CD4-positive, alpha-beta memory T cell (primary cell): ENCODE measurements at places on chromosomes 11 and 22. TPM values are rescaled to one million over a fixed set of nuclear protein-coding genes. Genes with fewer than 3 reads are reported as not detected.

GRCh38 chr11:18618342-18619025, 15.7 kb downstream of the SPTY2D1 start:
- no peak for DNase-seq
- H3K4me1 ChIP-seq = peaks cover 63% of the 10 kb centered on the region
- H3K27me3 ChIP-seq = no peaks in the 10 kb centered on the region

- no peak for DNase-seq
- no peaks in the 10 kb centered on the region for H3K36me3 ChIP-seq
- no peak overlapping the region for H3K4me3 ChIP-seq
- H3K27ac ChIP-seq = no peak overlapping the region
These were observed 36.1 kb upstream of the OR8B8 start for GRCh38 chr11:124481365-124482323.

DNA sequence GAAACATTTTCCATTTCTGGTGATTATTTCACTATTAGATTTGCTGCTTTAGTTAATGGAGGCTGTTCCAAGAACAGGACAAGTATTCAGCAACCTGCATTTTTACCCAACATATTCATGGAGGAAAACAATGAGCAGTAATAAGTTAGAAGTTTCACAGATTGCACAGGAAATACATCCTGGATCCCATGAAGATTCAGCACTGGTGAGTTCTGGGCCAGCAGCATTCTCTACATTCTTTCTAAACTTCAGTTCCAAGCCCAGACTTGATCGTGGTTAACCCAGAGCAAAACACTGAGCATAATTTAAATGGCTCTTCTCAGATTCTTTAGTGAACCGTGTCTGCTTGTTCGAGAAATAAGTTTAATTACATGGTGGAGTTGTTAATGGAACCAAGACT, 3.8 kb downstream of the FJX1 start:
- H3K4me3 ChIP-seq = no peak overlapping the region
- peaks cover 15% of the 10 kb centered on the region for H3K4me1 ChIP-seq
- no peak overlapping the region for H3K27ac ChIP-seq
- H3K36me3 ChIP-seq = no peaks in the 10 kb centered on the region

Gene C11orf87
- total RNA-seq = not detected

DNA sequence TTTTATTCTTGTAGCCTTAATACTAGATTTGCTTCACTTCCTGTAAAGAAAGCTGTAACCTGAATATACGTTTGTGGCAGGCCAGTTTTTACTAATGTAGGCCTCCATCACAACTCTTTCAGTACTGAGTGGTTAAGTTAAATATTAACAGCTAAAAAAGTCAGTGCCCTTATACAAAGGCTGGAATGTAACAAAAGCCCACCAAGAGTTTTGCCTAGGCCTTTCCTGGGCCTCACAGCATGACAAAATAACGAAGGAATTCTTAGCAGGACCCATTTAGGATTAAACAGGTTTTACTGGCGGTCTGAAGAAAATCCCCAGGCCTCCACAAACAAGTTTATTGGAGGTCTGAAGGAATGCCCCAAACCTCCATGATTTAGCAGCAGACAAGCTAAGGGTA, 43.7 kb downstream of the PIWIL3 start:
- DNase-seq = no peak
- H3K4me1 ChIP-seq = no peaks in the 10 kb centered on the region
- no peaks in the 10 kb centered on the region for H3K36me3 ChIP-seq
- H3K4me3 ChIP-seq = no peak overlapping the region

DNA sequence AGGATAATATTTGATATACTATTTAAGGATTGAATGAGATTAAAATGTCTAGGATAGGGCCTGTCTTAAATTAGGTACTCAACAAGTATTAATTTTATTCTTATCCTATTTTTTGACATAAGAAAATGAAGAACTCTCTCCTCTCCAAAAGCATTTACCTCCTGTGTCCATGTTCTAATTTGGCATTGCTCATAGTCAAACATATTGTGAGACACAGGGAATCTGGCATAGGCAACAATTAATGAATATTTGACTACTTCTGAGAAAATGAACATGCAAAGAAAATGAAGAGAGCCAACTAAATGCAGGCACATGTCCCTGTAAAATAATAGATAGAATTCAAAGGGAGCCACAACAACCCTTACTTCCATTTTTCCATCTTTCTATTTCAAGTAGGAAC, 198.5 kb upstream of the C11orf87 start:
- H3K36me3 ChIP-seq = no peaks in the 10 kb centered on the region
- H3K27me3 ChIP-seq = no peaks in the 10 kb centered on the region
- no peak overlapping the region for H3K4me3 ChIP-seq
- no peak for DNase-seq
- H3K27ac ChIP-seq = no peak overlapping the region
- H3K4me1 ChIP-seq = no peaks in the 10 kb centered on the region

DNA sequence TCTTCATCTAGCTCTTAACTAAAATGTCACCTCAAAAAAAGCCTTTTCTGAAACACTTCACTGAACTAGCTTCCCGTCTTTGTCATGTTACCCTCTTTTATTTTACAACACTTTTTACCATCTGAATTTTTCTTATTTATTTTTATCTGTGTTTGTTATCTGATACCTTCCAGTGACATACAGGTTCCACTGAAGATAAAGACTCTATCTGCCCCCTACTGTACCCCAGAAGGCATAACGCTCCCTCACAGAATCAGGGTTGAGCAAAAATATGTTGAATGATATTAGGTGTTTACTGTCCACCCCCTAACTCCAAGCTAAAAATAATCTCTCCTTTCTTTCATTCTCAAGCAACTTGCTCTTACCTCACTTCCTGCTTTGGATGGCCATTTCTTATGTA, 654.2 kb downstream of the NELL1 start:
- DNase-seq = no peak
- H3K4me3 ChIP-seq = no peak overlapping the region
- no peak overlapping the region for H3K27ac ChIP-seq
- no peaks in the 10 kb centered on the region for H3K27me3 ChIP-seq
- H3K4me1 ChIP-seq = no peaks in the 10 kb centered on the region
- H3K36me3 ChIP-seq = no peaks in the 10 kb centered on the region

- H3K36me3 ChIP-seq = no peaks in the 10 kb centered on the region
- no peak overlapping the region for H3K4me3 ChIP-seq
- no peaks in the 10 kb centered on the region for H3K27me3 ChIP-seq
These were observed 22.6 kb downstream of the POU2AF3 start for GRCh38 chr11:111320728-111321568.

DNA sequence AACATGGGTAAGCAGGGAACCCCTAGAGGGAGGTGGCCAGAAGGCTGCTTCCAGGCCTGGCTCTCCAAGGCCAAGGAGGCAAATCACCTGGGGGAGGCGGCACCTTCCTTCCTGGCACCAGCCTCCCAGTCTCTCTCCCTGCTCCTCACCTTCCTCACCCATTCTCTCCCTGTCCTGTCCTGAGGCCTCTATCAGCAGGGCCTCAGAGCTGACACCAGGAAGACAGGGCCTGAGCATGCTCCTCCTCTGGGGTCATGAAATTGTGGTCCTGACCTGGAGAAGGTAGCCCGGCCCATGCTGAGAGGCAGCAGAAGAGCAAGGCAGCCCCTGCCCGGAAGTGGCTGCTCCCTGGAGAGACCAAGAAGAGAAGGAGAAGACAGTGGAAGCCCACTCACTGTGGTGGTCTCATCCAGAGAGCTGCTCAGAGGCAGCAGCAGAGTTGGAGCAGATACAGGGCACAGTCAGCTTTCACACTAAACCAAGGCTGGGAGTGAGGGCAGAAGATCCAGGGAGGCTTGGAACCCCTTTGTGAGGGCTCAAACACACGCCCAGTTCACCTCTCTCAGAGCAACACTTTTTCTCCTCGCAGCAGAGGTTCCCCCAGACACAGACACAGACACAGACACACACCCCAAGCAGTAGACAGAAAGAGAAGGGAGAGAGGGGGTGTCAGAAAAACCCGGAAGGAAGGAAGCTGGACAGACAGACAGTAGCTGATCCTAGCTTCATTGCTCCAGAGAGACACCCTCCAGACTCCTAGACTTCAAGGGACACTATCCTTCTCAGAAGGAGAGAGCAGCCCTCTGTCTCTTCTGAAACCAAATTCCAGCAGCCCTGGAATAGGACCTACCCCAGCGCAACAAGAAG, 1.8 kb downstream of the BCL9L start:
- peaks cover 65% of the 10 kb centered on the region for H3K4me1 ChIP-seq
- no peaks in the 10 kb centered on the region for H3K27me3 ChIP-seq
- peak overlapping the region; percentile 99 for H3K27ac ChIP-seq
- no peaks in the 10 kb centered on the region for H3K36me3 ChIP-seq
- H3K4me3 ChIP-seq = peak overlapping the region; percentile 97

Gene SLC1A2
- total RNA-seq = 0.08 TPM

Gene MAPK1
- 114 TPM for total RNA-seq

- DNase-seq = no peak
- peaks cover 47% of the 10 kb centered on the region for H3K4me1 ChIP-seq
- peaks cover 36% of the 10 kb centered on the region for H3K36me3 ChIP-seq
- no peaks in the 10 kb centered on the region for H3K27me3 ChIP-seq
- peak overlapping the region; percentile 66 for H3K4me3 ChIP-seq
These were observed 1.2 kb upstream of the CASTOR1 start for GRCh38 chr22:30290342-30291057.

Gene DAGLA
- total RNA-seq = 0.30 TPM

Gene VWA5A
- 6.4 TPM for total RNA-seq

DNA sequence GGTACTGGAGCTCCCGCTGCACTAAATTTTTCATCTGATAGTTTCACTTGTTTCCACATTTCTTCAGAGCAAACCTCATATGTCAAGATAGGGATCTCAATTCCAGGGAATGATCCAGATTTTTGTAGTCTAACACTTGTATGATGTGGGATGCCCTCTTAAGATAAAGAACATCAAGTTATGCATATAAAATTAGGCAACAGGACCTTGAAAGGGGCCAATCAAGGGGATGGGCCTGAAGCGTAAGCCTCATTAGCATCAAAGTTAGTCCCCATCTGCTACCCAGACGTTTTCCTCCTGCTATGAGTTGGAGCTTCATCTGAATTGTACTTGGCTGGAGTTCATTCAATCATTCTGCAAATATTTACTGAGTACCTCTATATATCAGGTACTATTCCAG, 17.5 kb downstream of the PDGFD start:
- no peak for DNase-seq
- no peak overlapping the region for H3K4me3 ChIP-seq
- H3K4me1 ChIP-seq = no peaks in the 10 kb centered on the region
- no peaks in the 10 kb centered on the region for H3K36me3 ChIP-seq
- H3K27ac ChIP-seq = no peak overlapping the region
- H3K27me3 ChIP-seq = no peaks in the 10 kb centered on the region

DNA sequence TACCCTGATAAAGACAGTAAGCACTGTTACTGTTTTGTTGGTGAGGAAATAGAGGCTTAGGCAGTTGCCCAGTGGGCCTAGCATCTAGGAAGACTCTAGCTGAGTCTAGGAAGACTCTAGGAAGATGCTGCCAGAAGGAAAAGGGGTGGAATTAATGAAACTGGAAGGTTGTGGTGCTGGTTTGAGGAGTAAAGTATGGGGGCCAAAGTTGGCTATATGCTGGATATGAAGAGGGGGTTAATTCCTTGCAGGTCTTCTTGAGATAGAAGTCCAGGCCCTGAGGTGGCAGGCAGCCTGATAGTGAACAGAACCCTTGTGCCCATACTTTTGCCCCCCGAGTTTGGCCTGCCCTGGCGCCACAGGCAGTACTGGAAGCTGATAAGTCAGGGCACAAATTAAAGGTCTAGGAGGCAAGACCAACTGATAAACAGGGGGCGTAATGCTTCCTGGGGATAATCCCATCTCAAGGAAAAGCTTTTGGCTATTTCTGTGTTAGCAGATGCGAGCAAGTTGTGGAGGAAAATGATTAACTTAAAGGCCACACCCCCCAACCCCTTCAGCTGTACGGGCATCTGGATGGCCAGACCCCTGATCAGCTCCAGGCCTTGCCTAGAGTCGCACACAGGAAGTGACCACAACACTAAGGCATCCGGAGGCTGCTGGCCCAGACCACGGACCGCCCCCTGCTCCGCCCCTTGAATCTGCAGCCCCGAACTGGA, 3.1 kb downstream of the ILK start:
- H3K27me3 ChIP-seq = no peaks in the 10 kb centered on the region
- no peak overlapping the region for H3K4me3 ChIP-seq
- peaks cover 38% of the 10 kb centered on the region for H3K36me3 ChIP-seq
- H3K27ac ChIP-seq = peak overlapping the region; percentile 52
- no peak for DNase-seq

DNA sequence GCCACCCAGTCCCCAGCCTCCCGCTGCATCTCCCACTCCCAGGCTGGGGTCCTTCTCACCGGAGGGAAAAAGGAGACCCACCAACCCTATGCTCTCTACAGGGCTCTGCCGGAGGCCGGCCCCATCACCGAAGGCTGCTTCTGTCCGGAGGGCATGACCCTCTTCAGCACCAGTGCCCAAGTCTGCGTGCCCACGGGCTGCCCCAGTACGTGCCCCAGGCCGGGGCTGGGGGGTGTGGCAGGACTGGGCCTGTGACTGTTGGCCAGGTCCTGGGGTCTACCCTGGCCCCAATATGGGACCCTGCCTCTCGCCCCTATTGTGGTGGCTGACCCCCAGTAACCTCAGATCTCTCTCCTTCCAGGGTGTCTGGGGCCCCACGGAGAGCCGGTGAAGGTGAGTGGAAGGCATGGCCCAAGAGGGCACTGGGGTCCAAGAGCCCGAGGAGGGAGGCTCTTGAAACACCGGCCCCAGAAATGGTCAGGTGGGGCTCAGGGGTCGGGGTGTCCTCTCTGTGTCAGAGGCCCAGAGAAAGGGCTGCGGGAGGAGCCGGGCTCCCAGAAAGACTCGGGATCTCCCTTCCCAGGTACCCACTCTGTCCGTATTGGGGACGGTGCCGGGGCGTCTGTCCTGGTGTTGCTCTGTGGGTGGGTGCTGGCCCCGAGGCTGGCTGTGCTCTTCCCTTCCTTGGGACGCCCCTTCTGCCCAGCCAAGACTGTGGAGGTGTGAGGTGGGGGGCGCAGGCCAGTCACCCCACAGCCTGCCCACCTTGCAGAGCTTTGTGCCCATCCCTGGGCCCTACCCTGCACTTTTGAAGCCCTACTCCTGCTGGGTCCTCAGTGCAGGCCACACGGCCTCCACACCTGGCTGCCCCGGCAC, 26.1 kb upstream of the MUC5B start:
- no peaks in the 10 kb centered on the region for H3K36me3 ChIP-seq
- no peaks in the 10 kb centered on the region for H3K27me3 ChIP-seq
- DNase-seq = no peak
- no peak overlapping the region for H3K27ac ChIP-seq

GRCh38 chr11:102155676-102156075, 45.4 kb downstream of the YAP1 start:
- no peaks in the 10 kb centered on the region for H3K27me3 ChIP-seq
- no peak overlapping the region for H3K27ac ChIP-seq
- H3K4me3 ChIP-seq = no peak overlapping the region
- DNase-seq = no peak
- no peaks in the 10 kb centered on the region for H3K36me3 ChIP-seq
